Activated gamma-delta T cell treated with Interleukin-2 at 50 U/mL for 16 hours (primary cell): ENCODE measurements at places on chromosomes 12 and 14.

- peak; percentile 56 for DNase-seq
Measured at GRCh38 chr14:102568115-102568614, 24.3 kb upstream of the RCOR1 start.

GRCh38 chr14:23829736-23830471 lies 123.7 kb upstream of the DHRS4 start:
- DNase-seq, result no peak

DNA sequence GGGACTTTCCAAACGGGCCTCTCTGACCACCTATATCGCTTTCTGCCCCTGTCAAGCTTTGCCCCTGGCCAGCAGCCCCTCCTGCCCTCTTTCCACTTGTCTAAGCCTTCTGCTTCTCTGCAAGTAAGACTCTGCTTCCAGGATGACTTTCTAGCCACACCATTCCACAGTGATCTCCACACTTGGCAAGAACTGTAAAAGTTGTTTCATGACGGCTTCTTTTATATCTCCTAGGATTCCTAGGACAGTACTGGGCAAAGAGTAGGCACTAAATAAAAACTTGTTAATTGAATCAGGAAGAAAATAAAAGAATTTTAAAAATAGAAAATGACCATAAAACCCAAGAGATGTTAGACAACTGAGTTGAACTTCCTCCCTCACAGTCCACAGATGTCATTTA lies 1.8 kb upstream of the PTPN21 start:
- DNase-seq, result no peak

GRCh38 chr14:84520711-84521338 lies 1009.1 kb upstream of the FLRT2 start:
- DNase-seq, result no peak

DNA sequence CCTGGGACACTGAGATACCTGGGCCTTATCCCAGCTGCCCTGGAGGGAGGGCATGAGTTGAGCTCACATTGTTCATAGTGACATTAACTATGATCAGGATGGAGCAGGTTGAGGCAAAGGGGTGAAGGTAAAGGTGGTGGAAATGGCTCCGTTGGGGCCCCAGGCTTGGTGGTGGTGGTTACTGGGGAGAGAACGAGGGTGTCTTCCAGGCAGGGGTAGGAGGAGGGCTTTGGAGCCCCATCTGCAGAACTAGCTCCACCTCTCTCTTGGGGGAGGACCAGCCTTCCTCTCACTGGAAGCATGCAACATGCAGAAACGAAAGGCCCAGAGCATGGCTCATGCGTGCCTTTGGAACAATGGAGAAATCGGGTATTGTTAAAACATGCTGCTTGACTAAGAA lies 217.0 kb downstream of the SLC41A2 start:
- DNase-seq, result no peak

GRCh38 chr14:22481546-22481945 lies 107.5 kb downstream of the DAD1 start:
- DNase-seq, result no peak

DNA sequence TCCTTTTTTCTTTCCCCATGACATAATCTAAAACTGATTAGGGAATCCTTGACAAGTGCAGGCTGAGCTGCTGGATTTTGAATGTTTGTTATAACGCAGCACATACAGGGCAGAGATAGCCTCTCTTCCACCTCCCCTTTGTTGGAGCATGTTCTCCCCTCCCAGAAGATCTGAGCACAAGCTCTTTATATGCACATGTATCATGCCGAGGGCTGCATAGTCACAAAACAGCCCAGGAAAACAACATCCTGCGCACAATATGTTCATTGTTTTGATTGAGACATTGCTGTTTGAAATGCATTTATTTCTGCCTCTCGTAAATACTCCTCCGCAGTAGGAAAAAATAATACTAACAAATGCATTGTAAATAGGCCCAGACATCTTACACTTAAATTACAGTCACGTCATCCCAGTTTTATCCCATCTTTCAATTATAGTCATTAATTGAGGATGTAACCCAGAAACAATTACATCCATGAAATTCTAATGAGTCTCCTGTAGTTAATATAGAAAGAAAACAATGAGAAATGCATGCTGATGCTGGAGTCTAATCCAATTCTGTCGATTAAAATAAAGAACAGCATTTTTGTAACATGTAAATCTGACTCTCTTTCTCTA lies 401.8 kb downstream of the BTG1 start:
- DNase-seq, result no peak

- no peak for DNase-seq
Measured at GRCh38 chr14:58455593-58456265, 28.2 kb downstream of the KIAA0586 start.

- no peak for DNase-seq
Measured at GRCh38 chr14:90140298-90140955, 78.6 kb downstream of the KCNK13 start.

- no peak for DNase-seq
Measured at GRCh38 chr12:73863546-73863945, 674.1 kb upstream of the ATXN7L3B start.

- DNase-seq, result no peak
Measured at GRCh38 chr14:35847636-35848035, 21.5 kb downstream of the BRMS1L start.

- no peak for DNase-seq
Measured at GRCh38 chr14:89855961-89856656, 98.4 kb downstream of the EFCAB11 start.

DNA sequence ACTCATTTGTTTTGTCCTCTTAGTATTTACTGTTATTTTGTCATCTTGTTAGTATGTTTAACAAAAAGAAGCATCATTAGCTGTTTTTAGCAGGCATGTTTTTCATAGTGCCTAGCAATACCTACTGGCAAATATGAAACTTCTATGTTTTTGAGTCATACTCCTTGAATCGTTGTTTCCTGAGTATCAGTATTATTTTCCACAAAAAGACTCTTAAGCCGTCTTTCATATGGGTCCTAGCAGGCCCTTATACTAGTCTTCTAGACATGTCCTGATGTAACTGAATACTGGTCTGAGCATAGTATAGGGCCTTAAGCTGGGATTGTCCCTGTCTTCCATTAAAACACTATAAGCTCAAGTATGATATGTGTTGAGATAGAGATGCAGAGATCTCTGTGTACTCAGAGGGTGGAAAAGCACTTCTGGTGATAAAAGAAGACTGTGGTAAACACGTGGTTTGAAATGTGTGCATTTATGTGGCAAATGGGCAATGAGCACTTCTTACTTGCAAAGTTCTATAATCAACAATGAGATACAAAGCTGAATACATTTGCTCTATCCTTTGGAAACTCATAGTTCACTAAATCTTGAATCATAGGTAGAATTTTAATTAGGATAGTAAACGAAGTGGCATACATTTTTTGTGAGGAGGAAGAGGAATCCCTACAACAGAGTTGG lies 348.8 kb downstream of the PDZRN4 start:
- no peak for DNase-seq

- no peak for DNase-seq
Measured at GRCh38 chr14:66939409-66939808, 249.8 kb upstream of the GARIN2 start.

DNA sequence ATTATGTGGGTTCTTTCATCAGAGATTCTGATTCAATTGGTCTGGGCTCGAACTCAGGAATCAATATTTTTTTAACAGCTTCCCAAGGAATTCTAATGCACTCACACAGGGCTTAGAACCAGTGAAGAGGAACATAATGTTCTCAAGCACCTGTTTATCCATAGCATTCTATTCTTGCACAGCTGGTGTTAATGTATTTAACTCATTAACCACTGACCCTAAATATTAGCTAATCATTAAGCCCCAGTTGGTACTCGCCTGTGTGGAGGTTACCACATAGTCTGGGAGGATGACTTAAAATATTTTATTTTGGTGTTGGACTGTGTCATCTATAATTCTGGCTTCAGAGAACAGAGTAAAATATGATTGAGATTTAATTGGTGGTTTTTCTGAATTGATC lies 45.3 kb downstream of the LRP6 start:
- no peak for DNase-seq
